ENCODE measurements at places on chromosomes 7 and 10. TPM values are rescaled to one million over a fixed set of nuclear protein-coding genes. Genes with fewer than 3 reads are reported as not detected.

DNA sequence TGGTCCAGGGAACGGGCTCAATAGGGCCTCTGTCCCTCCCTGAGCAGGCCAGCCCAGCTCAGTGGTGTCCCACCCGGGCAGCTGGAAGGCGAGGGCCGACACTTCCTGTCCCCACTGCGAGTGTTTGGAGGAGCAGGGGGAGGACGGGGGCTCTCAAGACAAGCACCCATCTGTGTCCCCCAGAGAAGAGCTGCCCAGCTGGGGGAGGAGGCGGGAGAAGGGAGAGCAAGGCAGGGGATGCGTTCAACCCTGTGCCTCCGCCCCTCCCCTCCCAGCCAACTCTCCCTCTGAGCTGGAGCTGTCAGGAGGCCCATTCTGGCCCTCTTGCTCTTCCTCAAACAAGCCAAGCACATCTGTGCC lies 35.7 kb downstream of the ZCCHC24 start:
- DNase-seq = no peak

DNA sequence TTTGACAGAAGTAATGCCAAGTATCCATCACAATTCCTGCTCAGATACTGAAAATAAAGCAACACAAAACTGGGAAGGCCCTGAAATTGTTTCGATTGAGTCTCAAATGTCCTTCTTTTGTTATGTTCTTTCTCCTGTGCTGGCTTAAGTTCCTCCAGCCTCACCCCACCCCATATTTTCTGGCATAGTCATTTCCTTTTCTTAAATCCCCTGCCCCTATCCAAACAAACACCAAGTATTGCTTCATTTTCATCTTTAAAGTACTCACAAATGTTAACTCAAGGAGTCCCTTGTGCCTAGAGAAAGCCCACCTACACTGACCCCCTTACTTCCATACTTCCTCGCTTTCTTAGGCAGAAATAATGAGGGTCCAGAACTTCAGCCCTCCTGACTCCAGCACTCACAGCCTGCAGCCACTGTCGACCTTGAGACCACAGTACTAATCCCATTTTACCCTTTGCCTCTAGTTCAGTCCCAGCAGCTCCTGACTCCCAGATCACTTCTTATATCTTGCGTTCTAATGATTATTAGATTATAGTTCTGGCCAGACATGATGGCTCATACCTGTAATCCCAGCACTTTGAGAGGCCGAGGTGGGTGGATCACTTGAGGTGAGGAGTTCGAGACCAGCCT lies 73.2 kb upstream of the ST8SIA6 start:
- DNase-seq = no peak

DNA sequence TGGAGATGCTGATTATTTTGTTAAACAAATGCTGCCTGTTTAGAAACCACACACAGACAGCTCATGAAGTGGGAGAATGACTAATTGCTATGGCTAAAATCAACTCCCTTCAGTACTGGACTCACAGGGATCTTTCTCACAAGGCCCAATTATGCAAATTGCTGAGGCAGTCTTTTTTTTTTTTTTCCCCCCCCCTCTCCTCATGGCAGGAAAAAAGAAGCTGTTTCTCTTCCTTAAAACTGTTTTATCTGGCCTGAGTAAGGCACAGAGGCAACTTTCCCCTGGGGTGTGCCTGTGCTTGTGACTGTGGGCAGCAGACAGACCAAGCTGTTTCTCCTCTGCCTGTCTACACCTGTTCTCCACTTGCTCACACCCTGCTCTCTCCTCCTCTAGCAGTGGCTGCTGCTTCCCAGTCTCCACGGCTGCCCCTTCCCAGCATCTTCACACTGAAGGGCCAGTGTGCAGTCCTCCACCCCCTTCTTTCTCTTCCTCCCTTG lies 65.4 kb upstream of the STEAP1B start:
- no peak for DNase-seq

- no peak for DNase-seq
These were observed 65.8 kb downstream of the APBB1IP start for GRCh38 chr10:26503911-26504310.

- no peak for DNase-seq
These were observed 103.0 kb upstream of the CDK1 start for GRCh38 chr10:60675236-60675635.

Gene NPSR1
- total RNA-seq = not detected

GRCh38 chr7:130884437-130885417 lies 150.7 kb upstream of the KLF14 start:
- peak; percentile 62 for DNase-seq

Gene EBLN1
- not detected for total RNA-seq

GRCh38 chr7:116258734-116259133 lies 48.4 kb downstream of the TES start:
- DNase-seq = peak; percentile 84

Gene COPG2
- total RNA-seq = 7.6 TPM

All from stomach (tissue), 19 donors.